ENCODE measurements at places on chromosomes 3 and 15.

- DNase-seq = no peak
Measured at GRCh38 chr3:67614195-67614594, 40.2 kb downstream of the SUCLG2 start.

DNA sequence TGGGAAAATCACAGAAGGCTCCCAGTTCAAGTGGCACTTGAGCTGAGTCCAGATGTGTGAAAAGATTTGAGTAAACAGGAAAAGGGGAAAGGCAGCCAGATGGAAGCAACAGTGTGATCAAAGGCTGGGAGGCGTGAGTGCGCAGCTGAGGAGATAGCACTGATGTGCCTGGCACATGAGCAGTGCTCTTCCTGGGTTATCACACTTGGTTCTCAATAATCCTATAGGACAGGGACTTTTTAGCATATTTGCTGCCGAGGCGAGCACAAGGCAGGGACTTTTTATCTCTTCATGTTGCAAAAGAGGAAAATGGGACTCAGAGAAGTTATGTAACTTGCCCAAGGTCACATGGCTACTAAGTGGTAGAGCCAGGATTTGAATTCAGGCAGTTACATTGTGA is 39.6 kb downstream of the CORO2B start:
- DNase-seq = no peak

GRCh38 chr3:87920549-87920948 is 138.3 kb downstream of the CGGBP1 start:
- DNase-seq = no peak

- DNase-seq = no peak
Measured at GRCh38 chr3:176789947-176790346, 407.3 kb downstream of the TBL1XR1 start.

DNA sequence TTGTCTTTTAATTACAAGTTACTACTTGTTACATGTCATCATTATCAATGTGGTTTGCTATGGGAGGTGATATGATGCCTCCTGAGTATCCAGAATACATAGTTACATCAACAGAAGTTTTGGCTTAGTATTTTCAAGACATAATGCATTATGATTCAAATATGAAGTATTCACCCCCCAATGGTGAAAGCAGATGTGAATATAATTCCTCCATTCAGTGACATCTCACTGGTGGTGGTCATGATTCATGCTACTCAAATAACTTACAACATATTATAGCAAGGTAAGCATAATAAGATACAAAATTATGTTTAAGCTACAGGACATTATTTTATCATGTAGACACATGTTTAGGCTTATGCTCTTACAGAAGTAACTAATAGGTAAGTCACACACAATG is 34.9 kb upstream of the TTBK2 start:
- DNase-seq = no peak

DNA sequence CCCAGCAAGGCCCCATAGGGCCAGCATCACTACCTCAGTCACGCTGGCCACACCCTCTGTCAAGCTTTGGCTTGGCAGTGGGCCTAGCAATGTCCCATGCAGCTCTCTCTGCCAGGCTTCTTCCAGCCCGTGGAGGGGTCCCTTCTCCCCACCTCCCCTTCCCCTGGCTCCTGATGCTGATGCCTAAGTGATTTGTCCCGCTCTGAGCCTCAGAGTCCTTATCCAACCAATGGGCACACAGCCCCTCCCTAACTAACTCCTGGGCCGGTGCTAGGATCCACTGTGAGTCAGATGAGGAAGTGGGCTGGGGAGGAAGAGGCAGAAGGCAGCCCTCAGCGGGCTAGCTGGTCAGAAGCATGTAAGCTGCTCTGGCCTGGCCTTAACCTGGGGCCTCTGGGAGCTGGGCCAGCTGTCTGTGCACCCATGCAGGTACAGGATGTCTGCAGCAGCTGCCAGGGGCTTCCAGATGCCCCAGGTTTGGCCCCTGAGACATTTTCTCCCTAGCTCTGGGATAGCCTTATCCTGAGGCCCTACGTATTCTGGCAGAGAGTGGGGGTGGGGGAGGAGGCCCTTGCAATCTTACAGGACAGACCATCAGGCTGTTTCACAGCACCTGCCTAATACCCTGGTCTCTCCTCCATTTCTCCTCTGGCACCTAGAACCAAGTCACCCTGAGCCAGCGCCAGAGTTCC is 740 bp upstream of the ZBTB47 start:
- DNase-seq = no peak

- no peak for DNase-seq
Measured at GRCh38 chr3:12273045-12273695, 15.7 kb upstream of the PPARG start.

DNA sequence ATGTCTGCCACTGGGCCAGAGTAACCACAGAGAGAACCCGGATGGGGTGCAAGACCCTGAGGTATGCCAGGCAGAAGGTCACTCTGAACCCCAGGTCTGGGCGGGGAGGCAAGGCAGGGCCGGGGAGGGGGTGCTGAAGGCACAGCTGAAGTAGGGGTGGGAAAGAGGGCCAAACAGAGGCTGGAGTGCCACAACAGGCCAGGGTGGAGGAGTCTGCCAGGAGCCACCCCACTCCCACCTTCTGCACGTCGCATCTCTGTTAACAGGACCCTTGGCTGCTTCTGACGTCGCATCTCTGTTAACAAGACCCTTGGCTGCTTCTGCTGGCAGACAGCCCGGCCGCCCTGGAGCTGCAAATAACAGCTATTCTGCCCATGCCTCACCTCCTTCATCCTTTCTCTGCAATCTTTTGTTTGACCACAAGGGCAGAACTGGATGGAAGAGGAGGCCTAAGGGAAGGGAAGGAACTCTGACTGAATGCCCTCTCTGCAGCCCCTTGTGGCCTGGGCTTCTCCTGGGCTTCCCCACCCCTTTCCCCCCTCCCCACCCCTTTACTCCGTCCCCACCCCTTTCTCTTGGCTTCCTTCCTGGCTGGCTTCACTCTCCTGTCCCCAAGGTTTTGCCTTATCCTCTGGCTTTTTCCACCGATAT is 20.6 kb upstream of the FBLN2 start:
- no peak for DNase-seq

- no peak for DNase-seq
Measured at GRCh38 chr3:127816783-127817405, 5.4 kb downstream of the MGLL start.

DNA sequence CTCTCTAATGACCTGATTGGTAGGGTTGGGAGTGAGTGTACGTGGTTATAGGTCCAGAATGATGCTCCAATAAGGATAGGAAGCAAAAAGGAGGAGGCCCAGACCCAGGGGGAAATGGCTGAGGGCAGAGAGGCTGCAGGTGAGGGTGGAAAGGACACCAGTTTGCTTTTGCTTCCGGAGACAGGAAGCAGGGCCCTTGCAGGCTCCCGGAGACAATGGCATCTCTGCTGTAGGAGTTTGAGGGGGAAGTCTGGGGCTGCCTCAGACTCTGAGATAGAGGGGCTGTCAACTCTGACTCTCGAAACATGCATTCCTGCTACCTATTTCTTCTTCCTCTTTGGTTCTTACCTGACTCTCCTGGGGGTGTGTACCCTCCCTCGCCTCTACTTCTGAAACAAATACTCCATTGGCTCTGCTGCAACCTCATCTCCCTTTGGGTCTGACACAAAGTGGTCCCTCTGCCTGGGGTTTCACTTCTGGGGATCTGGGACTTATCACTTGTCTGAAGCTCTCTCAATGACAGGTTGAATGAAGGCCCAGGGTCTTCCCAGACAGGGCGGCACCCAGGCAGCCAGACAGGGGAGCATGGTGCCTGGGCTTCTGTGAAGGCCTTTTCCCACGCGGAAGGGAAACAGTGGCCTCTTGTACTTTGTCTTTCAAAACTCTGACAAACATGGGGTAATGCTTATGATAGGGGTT is 61.5 kb downstream of the CHRD start:
- no peak for DNase-seq

DNA sequence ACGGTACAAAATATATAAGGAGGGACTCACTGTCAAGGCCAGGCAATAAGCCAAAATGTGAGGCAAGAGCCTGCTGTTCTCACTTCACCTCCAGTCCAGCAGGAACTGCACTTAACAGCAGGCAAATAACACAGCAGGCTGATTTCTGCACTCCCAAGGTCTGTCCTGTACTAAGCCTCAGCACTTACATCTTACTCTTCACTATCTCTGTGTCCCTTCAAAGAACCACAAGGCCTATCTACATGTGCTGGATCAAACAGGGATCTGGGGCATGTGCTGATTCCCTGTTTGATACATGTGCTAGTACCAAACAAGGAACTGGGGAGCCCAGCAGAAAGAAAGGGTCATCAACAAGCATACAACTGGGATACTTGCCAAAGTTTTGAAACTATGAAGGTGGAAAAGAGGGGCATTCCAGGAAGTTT is 22.2 kb downstream of the UACA start:
- no peak for DNase-seq

GRCh38 chr15:101498717-101499480 is 9.4 kb upstream of the PCSK6 start:
- DNase-seq = no peak

DNA sequence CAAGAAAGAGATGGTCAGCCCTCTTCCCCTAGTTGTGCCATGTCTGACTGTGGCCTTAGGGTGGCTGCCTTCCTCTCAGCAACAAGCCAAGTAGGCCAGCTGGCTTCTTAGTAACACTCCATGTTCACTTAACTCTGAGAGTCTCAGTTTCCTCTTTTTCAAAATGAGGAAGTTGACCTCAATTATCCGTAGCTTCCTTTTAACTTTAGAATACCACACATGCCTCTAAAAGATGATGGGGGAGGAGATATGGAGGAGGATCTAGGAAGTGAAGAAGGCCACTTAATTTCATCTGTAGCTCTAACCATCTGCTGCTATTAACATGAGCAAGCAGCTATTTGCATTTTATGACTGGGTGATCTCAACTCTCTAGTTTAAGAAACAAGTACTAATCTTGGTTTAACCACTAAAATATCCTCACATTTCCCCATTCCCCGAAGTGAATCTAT is 32.9 kb downstream of the CD200R1L start:
- DNase-seq = no peak

GRCh38 chr15:55894399-55894965 is 98.9 kb downstream of the NEDD4 start:
- no peak for DNase-seq

- DNase-seq = no peak
Measured at GRCh38 chr15:94387849-94388441, 156.6 kb downstream of the MCTP2 start.

DNA sequence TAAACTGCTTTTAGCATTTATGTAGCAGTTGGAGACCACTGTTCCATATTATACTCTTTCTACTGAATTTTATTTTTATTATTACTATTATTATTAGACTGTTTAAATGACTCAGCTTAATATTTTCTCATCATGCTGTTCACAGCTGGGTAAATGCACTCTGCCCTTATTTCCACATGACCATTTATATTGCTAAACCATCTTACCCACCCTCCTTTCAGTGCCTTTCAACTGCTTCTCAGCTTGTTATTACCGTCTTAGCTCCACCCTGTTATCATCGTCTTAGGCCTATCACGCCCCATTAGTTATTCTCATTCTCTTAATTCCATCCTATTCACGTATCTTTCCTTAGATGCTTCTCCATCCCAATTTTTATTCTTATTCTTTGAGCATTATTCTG is 212.6 kb downstream of the GAP43 start:
- no peak for DNase-seq

DNA sequence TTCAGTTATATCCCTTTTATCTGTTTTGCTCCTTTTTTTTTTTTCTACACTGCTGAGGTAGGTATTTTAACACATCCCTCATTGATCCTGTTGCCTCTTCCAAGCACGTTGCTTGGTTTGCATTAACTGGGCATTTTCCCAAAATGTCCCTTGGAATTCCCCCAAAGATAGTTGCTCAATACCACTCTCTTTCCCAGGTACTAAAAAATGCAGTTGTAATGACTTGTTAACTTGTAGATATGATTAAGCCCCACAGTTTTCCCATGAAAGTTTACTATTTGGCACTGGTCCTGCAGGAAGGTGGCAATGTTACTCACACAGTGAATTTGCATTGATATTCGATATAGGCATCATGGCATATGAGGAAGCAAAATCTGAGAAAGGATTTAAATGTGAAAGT is 67.1 kb downstream of the GRM7 start:
- no peak for DNase-seq

GRCh38 chr3:113927556-113927955 is 20.3 kb upstream of the ZDHHC23 start:
- DNase-seq = no peak

- DNase-seq = no peak
Measured at GRCh38 chr15:32825219-32825618, 107.4 kb downstream of the GREM1 start.

DNA sequence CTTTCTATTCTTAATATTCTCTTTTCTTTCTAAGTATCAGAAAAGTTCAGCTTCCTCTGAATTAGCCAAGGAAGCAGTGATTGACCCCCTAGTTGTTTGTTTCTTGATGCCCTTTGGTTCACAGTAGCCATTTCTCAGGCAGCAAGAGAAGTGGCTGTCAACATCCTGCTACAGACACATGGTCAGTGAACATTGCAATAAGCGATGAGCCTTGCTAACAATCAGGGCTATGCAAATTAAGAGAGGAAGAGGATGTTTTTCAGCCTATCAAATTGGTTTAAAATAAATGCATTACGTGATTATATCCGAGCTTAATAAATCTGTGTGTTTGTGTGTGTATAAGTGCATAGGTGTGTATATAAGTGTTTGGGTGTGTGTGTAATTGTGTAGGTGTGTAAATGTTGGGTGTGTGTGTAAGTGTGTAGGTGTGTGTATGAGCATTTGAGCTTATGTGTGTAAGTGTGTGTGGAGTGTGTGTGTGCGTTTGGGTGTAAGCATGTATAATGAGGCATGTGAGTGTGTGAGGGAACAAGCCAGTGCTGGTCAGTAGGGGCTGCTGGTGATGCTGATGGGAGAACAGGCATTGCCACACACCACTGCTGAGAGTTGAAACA is 78.1 kb upstream of the XCR1 start:
- DNase-seq = no peak

- no peak for DNase-seq
Measured at GRCh38 chr15:64137226-64137833, 14.2 kb upstream of the SNX22 start.

- no peak for DNase-seq
Measured at GRCh38 chr3:128432971-128433836, 33.5 kb downstream of the DNAJB8 start.

GRCh38 chr15:99453637-99454030 is 112.2 kb upstream of the MEF2A start:
- no peak for DNase-seq

GRCh38 chr3:81863756-81864155 is 102.3 kb upstream of the GBE1 start:
- no peak for DNase-seq

- DNase-seq = no peak
Measured at GRCh38 chr3:194301730-194302129, 49.4 kb downstream of the CPN2 start.

GRCh38 chr15:41870689-41871081 is 23.2 kb downstream of the SPTBN5 start:
- DNase-seq = no peak

DNA sequence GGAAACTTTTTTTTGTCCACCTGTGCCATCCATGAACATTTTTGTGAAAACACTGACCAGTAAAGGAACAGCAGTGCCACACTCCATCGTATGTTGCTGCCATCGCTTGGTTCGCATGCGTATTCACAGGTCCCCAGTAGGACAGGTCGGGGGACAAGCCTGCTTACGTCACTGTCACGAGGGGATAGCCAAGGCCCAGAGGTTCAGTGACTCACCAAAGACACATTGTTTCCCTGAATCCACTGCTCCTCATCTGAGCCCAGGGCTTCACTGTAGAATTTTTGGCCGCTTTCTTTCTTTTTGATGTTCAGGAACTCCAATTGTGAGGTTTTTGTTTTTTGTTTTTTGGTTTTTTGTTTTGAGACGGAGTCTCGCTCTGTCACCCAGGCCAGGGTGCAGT is 5.9 kb downstream of the ADPRH start:
- DNase-seq = no peak
